ENCODE measurements at places on chromosomes 12 and 14. TPM values are rescaled to one million over a fixed set of nuclear protein-coding genes. Genes with fewer than 3 reads are reported as not detected.

Gene KIF5A
- polyA plus RNA-seq = 17.7 TPM

Gene SENP1
- polyA plus RNA-seq = 20.5 TPM

DNA sequence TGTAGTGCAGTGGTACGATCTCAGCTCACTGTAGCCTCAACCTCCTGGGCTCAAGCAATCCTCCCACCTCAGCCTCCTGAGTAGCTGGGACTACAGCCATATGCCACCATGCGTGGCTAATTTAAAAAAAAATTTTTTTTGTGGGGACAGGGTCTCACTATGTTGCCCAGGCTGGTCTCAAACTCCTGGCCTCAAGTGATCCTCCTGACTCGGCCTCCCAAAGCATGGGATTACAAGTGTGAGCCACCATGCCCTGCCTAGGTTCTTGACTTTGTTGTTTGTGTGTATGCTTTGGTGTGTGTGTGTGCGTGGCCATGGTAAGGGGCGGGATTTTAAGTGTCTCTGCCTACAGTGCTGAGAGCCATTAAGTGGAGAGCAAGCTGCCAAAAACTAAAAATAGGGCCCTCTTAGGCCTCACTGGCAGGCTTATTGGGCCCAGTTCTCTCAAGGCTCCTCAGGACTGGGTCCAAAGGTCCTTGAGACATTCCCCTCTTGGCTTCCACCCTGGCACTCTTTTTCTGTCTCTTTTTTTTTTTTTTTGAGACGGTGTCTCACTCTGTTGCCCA is 5.1 kb downstream of the COX14 start:
- no peak overlapping the region for H3K27ac ChIP-seq
- H3K36me3 ChIP-seq = peaks cover 43% of the 10 kb centered on the region

DNA sequence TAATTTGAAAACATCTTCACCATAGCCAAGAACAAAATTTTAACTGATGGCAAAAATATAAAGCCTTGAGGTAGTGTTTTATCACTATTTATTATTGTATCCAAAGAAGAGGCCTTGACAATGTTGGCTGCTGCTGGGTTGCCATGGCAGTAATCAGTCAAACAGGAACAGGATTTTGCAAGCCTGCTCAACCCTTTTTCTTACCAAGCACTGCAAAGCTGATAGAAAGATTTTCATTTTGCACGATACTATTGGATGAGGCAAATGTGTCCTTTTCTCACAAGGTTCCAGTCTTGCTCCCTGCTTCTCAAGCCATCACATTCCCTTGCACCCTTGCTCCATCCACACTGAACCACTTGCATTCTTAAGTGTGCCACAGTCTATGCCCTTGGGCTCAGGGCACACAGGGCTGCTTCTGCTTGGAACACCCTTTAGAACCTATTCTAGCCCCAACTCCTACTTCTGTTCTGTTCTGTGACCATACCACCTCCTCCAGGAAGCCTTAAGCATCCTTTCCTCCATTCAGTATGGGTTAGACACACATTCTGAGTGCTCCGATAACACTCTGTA is 76.5 kb upstream of the AMIGO2 start:
- DNase-seq = no peak
- peak overlapping the region; percentile 59 for H3K27ac ChIP-seq
- no peaks in the 10 kb centered on the region for H3K27me3 ChIP-seq
- peaks cover 3% of the 10 kb centered on the region for H3K4me1 ChIP-seq
- no peak overlapping the region for H3K4me3 ChIP-seq

Gene FOXN4
- polyA plus RNA-seq = not detected
